ENCODE measurements at places on chromosomes 4 and X.

- no peak for DNase-seq
These were observed 25.6 kb downstream of the ETDB start for GRCh38 chrX:135094726-135095125.

GRCh38 chr4:157804986-157805385 lies 367.8 kb downstream of the GASK1B start:
- DNase-seq = no peak

- DNase-seq = no peak
These were observed 2463.1 kb downstream of the ARAP2 start for GRCh38 chr4:33780952-33781791.

DNA sequence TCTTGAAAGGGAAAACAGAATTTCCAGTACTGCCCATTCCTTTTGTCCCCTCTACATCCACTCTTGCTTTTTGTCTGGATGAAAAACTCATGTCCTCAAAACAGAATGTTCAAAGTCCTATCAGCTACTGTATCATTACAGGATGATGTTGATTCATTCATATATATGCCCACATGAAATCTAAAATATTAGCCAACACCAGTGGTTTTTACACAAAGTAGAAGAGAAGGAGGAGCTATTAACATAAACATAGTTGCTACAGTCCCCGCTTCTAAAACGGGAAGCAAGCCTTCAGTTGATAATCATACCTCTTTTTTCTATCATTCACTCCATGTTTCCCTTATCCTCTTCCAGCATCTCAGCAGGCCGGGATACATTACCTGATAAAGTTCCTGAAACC lies 7.7 kb upstream of the THOC2 start:
- no peak for DNase-seq

GRCh38 chr4:139934057-139934707 lies 219.8 kb downstream of the MAML3 start:
- no peak for DNase-seq

DNA sequence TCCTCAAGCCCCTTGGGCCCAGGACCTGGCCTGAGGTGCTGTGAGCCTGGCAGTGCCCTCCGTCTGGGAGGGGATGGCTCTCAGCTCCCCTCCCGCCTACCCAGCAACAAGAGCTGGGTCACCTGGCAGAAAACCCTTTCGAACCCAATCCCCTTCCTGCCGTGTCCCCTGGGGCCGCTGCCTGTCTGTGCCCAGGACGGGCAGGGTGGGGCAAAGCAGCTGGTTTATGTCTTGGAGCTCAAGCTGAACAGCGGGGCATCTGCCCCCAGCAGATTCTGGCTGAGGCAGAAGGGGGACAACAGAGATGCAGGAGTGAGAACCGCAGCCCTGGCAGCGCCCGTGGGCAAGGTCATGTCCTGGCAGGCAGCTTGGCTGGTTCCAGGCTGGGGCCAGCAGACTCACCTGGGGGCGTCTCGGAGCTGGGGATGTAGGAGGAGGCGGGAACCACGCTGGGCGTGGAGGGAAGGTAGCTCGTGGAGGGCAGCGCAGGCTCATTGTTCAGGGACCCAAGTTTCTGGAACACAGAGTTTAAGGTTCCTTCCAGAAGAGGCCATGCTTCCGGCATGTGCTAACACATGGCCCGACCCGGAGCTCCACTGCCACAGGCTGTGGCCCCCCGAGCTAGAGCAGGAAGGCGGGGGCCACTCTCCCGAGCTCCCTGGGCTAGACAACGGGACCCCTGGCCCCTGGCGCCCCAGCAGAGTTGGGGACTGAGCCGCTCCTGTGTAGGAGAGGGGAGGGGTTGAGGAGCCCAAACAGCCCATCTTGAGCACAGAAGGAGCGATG lies 24.2 kb downstream of the NELFA start:
- no peak for DNase-seq

DNA sequence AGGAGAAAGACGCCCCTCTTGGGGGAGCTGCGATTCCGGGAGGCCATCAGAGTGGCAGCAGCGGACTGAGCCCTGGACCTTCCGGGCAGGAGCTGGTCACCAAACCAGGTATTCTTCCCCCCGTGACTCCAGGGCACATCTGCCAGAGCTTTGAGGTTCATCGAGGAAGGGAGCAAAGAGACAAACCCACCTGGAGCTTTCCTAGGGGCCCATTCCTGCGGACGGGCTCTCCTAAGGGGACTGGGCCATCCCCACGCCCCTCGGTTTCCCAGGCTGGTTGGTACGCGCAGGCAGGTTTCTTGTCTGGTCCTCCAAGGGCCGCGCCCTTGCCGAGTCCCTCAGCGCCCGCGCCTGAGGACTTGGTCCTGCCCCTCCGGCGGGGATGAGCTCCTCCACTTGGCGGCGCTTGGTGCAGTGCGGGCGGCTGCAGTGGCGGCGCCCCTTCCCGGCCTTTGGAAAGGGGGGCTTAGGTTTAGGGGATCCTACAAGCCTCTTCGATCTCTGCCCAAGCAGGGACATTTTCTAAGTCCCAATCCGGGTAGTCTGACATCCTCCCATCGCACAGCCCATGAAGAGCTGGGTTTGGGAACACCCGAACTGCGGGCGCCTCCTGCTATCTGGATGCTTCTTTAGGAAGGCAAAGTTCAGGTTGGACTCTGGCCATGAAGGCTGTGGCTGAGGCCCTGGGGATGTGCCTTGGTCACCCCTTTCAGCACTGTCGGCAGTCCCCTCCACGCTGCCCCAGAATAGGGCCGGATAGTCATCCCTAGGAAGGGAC lies 538 bp downstream of the STBD1 start:
- DNase-seq = no peak

- DNase-seq = no peak
These were observed 267.1 kb downstream of the ARHGAP24 start for GRCh38 chr4:85741921-85742591.

- no peak for DNase-seq
These were observed 8.2 kb downstream of the ELOVL6 start for GRCh38 chr4:110190249-110190648.

- no peak for DNase-seq
These were observed 81.7 kb downstream of the FREM3 start for GRCh38 chr4:143618811-143619210.

DNA sequence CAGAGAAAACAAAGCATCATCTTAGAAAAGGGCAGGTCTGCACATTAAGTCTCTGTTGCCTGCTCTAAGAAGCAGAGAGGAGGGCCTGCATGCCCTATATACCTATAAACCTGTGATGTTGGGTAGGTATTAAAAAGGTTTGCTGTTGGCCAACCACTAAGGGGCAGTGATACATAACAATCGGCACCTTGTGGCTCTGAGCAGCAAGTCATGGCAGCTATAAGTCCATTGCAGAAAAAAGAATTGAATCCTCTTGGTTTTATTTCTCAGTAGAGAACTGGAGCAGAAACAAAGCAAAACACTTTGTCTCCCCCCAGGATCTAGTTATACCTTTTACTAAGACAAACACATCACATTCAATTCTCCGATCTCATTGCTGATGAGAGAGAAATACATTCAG lies 1364.4 kb downstream of the STIM2 start:
- no peak for DNase-seq

DNA sequence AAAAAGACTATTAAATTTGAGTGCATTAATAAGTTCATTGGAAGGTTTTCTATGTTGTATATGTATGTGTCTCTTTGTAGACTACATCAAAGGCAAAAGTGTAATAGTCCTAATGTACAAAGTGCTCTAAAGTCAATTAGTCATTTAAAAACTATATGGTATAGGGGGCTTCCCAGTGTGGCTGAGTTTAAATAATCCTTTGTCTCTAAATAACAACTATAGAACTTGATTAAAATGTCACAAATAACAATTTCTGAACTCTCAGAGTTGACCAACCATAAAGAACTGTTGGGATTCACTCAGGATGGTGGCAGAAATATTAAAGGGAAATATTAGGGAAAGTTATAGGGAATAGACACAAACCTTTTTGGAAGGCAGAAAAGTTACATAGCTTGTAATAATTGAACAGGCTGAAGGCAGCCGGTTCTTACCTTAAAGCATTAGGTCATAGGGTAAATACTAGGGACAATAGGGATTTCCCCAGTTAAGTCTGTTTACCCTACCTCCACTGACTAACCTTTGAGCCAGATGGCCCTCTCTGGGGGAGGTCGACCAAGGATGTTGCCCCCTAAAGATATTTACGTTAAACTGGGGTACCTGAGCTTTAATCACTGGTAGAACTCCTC lies 1054.2 kb downstream of the ARAP2 start:
- DNase-seq = no peak

- no peak for DNase-seq
These were observed 137.8 kb upstream of the MSX1 start for GRCh38 chr4:4721636-4722035.

DNA sequence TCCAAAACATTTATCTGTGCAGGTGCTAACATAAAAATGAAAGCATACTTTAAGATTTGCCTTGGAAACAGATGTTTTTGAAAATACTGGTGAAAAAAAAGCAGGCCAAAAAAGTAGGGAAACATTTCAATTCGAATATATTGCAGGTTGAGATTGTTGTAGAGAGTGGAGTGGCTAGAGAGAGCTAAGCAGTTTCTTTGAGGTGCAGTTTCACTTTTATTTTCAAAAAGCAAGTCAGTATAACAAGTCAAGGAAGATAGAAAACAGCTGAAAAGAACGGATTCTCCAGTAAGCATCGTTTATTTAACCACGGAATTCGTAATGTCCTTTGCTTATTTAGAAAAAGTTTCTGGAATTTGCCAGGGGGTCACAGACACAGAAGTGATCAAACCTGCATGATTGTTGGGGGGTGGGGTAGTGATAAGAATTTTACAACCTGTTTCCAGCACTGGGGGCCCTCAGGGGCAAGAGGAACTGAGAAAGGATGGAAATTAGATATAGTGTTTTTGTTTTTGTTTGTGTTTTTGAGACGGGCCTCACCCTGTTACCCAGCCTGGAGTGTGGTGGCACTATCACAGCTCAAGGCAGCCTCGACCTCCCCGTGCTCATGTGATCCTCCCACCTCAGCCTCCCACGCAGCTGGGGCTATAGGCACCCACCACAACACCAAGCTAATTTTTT lies 175.0 kb downstream of the TENM3 start:
- no peak for DNase-seq

GRCh38 chrX:134139090-134139489 lies 97.9 kb upstream of the CCDC160 start:
- no peak for DNase-seq

DNA sequence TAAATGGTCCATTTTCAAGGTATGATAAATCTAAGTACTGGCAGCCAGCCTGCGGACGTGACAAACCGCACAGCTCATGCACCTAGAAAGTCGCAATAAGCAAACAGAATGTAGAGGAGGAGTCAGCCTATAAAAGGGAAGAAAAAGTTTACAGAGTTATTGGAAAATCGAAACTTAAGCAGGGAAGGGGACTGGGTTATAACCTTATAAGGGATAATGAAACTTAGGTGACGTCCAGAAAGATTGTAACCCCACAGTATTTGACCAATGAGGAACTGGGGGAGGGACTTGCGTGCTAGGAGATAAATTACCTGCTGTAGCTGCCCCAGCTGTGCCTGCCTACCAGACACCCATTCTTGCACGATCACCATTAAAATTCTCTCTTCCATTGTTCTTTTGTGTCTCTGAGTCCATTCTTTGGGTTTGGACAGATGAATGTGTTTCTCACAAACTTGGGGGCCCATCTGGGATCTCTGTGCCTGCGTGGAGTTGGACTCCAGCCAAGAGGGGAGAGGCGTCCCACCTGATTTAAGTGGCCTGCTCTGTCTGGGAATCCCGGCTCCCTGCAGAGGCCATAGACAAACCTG lies 61.0 kb downstream of the ZCCHC12 start:
- DNase-seq = no peak

DNA sequence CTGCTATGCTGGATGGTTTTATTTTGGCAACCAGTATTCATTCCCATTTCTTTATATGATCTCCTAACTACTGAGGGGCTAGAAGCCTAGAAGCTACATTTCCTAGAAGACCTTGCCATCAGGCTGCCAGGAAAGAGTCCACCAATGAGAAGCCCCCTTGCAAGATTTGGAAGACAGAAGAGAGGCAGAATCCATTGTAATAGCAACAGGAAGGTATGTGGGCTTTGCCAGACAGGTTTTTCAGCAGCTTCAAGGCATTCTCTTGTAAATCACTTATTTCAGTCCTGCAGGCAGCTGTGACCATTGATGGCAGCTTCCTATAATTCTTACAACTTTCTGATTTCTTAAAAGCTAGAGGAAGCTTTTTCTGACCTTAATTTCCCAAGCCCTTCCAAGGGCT lies 148.3 kb upstream of the NHS start:
- DNase-seq = no peak

GRCh38 chr4:10006601-10007435 lies 14.5 kb downstream of the SLC2A9 start:
- DNase-seq = no peak

DNA sequence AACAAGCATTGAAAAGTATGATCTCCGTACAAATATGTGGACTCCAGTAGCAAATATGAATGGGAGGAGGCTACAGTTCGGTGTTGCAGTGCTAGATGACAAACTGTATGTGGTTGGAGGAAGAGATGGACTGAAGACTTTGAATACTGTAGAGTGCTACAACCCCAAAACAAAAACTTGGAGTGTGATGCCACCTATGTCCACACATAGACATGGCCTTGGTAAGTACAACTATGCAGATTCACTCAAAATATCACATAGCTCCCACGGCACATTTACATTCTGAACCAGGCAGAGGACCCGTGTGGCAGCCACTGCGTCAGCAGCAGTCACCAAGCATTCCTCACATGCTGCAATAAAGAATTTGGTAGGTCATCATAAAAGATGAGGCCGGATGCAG lies 41.3 kb downstream of the KLHL5 start:
- DNase-seq = no peak

DNA sequence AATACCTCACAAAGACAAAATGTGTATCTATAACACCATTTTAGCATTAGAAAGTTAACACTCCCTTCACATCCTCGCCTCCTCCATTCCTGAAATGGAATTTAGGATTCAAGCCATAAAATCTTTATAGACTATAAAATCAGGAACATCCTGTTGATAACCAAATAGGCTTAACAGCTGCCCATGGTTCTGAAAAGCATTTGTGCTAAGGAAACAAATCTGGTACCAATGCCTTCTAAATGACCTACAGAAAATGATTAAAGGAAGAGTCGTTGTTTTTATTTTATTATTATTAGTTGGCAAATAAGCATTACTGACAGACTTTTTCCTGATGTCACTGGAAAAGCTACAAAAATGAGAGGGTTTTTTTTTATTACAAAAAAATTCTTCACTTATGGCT lies 79.8 kb downstream of the PAPSS1 start:
- DNase-seq = no peak

Data from T1000 (cell line).